ENCODE measurements at places on chromosomes 5 and 9. TPM values are rescaled to one million over a fixed set of nuclear protein-coding genes. Genes with fewer than 3 reads are reported as not detected.

- peak; percentile 76 for DNase-seq
Observed at GRCh38 chr9:115524453-115525059, 406.6 kb upstream of the TNC start.

- DNase-seq: no peak
Observed at GRCh38 chr9:133581011-133581410, 28.2 kb downstream of the FAM163B start.

DNA sequence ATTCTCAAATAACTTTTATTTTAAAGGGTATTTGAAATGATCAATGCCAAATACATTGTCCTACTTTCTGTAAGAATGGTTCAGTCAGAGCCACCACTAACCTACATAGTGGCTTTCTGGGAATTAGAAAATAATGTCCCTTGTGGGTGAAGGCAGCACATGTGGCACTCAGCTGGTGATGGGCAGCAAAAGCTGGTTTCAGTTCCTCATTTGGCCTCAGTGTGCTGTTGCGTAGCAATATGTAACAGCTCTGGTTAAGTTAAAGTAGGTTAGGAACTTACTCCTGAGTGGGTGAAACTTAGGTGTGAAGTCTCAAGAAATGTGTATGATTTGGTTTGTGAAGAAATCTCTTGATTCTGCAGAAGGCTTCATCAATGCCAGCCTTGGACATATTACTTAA is 99.6 kb upstream of the SPEF2 start:
- no peak for DNase-seq

GRCh38 chr5:62385131-62385530 is 18.6 kb downstream of the DIMT1 start:
- DNase-seq: no peak

DNA sequence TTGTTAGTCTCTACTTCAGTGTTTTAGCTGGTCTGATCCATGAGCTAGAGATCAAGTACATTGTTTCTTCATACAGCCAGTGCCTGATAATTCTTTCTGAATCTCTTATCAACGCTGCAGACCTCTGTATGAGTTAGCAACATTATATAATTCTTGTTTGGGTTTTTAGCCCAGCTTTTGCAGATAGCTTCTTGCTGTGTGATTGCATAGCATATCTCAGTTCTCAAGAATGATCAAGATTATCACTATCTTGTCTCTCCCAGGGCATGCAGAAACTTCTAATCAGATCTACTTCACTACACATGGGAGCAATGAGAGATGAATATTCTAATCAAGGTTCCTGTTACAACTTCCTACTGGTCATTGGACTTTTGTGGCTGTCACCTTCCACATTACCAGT is 158.3 kb downstream of the FAM174A start:
- no peak for DNase-seq

DNA sequence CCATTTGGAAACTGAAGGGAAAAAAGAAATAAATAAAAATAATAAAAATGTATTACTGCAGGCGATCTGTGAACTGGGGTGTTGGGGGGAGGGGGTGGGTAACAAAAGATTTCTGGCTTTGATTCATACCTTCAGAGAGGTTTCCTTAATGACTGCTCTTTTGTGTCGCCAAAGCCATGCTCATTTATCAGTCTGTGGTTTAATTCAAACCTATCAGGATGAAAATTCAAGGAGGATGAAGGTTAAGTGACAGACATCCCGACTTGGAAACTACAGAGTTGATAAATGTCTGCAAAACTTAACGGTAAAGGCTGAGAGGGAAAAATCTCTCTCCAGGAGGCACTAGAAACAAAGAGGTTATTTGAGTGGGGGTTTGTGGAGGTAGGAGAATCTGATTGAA is 278.2 kb downstream of the PSAT1 start:
- DNase-seq: no peak

GRCh38 chr5:64207978-64208377 is 42.3 kb downstream of the RNF180 start:
- no peak for DNase-seq

DNA sequence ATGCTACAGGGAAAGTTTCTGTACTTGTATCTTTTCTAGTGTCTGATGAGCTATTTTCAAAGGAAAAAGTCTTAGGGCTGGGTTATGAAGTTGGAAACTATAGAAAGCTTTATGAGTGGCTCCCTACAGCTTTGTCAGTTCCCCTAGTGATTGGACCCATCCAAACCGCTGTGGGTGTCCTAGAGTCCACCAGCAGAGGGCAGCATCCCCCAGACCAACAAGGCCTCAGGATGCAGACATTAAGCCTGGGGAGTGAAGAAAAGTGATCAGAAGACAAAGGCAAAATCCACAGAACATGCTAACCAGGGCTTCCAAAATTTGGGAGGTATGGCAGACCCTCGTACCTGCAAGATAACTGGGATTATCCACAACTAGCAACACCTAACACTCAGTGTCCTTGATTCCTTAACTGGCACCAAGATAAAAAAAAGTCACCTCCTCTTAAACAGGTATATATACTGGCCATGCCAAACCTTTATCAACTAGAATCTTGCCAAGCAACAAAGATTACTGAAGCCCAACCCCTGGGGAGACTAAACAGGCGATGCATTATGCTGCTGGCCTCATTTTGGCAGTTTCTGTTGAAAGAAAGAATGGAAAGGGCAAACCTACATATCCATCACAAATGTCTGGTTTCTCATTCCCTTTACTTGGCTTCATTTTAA is 110.4 kb upstream of the NR5A1 start:
- DNase-seq: peak; percentile 91

DNA sequence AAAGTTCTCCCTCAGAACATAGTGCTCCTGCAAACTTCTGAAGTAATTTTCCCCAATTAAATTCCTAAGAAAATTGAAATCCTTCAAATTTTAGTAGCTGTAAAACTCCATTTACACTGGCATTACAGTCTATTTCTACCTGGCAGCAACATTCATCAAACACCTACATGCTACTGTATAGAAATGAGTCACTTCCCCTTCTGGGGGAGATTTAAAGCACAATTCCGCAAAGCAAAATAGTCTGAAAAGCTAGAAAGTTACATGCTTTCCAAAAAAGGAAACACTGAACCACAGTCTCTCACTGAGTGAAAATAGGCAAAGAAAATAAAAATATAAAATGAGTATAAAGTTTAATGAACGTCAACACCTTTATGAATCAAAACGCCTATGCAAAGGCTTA is 43.3 kb downstream of the MCTP1 start:
- DNase-seq: no peak

DNA sequence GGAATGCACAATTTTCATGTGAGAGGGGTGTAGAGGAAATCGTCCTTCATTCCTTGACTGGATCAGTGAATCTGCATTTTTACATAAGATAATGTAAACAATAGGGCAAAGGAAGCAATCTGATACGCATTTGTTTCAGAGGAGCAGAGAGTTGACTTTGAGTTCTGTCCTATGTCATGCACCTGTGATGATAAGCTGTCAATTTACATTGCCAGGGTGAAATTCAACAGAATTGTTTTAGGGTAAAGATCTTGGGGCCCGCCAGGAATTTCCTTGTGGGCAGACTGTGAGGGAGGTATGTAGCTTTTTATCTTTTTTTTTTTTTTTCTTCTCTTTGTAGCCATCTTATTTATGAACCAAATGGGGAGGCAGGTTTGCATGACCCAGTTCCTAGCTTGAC is 58.3 kb upstream of the LARP1 start:
- no peak for DNase-seq

DNA sequence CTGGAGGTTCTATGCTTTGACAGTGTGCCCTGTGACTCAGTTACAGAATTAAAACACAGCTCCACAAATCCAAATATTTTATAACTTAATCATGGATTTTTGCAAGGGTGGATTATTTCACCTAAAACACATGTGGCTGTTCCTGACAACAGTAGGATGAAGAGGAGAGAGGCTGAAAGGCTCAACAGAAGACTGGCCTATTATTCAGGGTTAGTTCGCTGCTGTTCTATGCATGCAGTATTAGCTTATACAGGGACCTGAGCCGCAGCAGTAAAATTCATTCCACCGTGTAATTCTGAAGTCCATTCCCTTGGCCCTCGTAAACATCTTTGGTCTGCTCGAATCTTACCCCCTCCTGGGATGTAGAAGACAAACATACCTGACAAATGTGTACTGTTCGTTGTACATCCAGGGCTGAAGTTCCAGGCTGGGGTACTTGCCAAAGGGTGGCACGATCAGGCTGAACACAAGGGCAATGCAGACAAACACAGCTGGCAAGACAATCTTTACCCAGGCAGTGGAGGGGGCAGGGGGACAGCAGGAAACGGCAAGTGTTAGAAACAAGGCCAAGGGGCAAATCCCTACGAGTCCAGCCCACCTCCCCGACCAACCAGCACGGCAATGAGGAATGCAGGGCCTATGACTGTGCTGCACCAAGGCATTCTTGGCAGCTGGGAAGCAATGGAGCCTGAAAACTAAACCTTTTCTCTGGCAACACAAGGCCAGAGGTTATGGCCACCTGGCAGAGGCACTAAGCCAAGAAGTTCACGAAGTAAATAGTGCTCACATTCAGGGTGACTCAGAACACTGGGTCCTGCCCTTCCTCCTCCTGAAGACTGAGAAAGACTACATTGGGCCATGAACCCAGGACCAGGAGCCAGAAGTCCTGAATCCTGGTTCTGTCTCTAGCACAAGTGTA is 46.8 kb downstream of the NIPSNAP3B start:
- DNase-seq: peak; percentile 84

GRCh38 chr5:6649186-6649585 is 15.9 kb downstream of the SRD5A1 start:
- DNase-seq: no peak

DNA sequence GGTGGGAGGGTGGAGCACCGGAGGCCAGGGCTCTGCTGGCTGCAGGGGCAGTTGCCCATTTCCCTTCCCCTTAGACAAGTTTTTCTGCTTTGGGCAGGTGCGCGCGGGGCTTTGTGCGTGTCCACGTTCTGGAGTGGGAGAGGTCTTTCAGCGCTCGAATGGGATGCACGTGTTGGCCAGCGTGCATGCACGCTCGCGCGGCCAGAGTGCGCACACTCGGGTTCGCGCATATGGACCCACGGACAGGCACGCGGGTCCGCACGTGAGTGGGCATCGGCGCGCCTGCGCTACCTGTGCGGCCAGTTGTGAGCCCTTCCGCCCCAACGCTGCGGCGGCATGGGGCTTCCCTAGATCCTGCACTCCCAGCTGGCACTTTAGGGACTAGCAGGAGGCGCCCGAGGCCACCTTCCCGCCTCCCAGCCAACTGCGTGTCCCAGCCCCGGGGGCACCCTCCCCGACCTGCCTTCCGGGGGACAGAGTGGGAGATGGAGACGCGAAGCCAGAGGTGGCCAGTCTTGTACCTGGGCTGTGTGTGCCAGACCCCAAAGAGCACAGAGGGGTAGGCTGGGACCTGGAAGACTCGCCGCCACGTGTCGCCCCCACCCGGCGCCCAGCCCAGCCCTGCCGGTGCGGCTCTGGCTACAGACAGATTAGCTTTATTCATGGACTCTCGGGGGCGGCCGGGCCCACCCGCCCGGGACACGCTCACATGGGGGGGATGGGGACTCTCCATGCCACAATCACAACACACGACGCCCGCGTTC is 9.8 kb upstream of the GPRIN1 start:
- peak; percentile 38 for DNase-seq

DNA sequence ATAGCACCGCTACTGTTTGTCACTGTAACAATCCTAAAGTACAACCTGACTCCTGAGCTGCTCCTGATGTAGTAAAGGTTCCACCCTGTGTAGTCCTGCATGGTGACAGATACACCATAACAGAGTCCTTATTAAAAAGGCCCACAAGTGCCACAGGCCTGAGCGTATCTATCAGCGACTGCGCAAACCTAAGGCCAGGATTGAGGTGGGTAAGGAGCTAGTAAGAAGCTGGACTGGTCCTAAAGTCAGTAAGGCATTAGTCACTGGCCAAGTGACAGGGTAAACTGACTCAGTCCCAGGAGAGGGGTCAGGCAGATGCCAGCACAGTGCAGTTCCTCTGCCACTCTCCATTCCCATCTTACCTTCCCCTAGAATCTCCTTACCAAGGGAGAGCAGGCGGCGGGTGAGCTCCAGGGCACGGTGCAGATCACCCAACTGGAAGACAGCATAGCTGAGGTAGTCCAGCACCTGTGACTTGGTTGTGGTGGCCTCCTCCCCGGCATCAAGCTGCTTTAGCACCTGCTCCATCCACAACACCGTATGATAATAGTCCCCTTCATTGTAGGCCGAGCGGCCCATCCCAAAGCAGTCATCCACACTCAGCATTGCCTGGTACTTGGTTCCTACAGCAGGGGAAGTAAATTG is 17.6 kb downstream of the P4HA2 start:
- DNase-seq: no peak

DNA sequence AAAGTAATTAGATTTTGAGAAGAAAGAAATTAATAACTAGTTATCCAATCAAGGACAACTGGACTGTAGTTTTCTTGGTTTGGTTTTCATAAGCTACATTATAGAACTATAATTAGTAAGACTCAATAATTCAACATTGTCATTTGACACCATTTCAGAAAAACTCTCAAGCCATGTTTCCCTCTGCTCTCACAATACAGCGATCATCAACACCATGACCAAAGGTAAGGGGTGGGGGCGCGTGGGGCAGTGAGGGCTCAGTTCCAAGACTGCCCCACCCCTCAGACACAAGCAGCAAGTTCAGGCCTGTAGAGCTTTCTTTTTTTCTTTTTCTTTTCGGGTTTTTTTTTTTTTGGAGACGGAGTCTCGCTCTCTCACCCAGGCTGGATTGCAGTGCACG is 6.4 kb downstream of the CMBL start:
- DNase-seq: no peak

Gene PCDHA2
- 0.29 TPM for total RNA-seq

Gene PKD2L2
- total RNA-seq: not detected

Gene EQTN
- total RNA-seq: not detected

Gene ACTBL2
- total RNA-seq: 8.7 TPM

Gene DNAJC21
- 26.9 TPM for total RNA-seq

Gene IL13
- not detected for total RNA-seq

Gene FAM78A
- 0.71 TPM for total RNA-seq

Gene ZNG1F
- total RNA-seq: 10.7 TPM

All from Daoy (cell line).